Right ventricle myocardium superior (tissue), 1 donor: ENCODE measurements at places on chromosomes 2 and 18. TPM values are rescaled to one million over a fixed set of nuclear protein-coding genes. Genes with fewer than 3 reads are reported as not detected.
A peak's percentile ranks its signal among the peaks of the same experiment; 100 is the strongest.

Gene SERPINB10
- total RNA-seq = not detected

Gene SCRN3
- total RNA-seq = 41.2 TPM

Gene CXCR2
- 0.89 TPM for total RNA-seq

Gene TCF7L1
- 9.3 TPM for total RNA-seq

Gene GKN2
- total RNA-seq = not detected

Gene RASGRP3
- total RNA-seq = 53.1 TPM

GRCh38 chr2:165911231-165911630 is 42.3 kb downstream of the TTC21B start:
- DNase-seq = no peak

- no peak for DNase-seq
Observed at GRCh38 chr2:25473131-25473530, 131.4 kb upstream of the DNMT3A start.

- no peak for DNase-seq
Observed at GRCh38 chr2:45616658-45617411, 5.8 kb upstream of the SRBD1 start.

GRCh38 chr2:102708847-102709559 is 52.8 kb upstream of the TMEM182 start:
- no peak for DNase-seq

DNA sequence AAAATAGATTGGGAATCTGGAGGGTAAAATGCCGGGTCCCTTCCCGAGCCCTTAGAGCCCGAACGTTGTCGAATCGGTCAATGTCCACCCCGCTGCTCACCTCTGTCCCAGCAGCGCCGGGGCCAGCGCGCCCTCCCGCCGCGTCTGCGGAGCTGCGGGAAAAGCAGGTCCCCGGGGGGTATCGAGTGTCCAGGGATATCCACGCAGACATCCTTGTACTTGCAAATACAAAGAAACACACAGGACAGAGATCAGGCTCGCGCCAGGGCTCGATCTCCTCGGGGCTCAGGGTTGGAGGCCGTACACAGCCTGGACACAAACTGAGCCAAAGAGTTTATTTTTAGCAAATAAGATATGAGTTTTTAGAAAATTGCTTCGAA is 2.3 kb upstream of the GATA6 start:
- DNase-seq = peak; percentile 59

DNA sequence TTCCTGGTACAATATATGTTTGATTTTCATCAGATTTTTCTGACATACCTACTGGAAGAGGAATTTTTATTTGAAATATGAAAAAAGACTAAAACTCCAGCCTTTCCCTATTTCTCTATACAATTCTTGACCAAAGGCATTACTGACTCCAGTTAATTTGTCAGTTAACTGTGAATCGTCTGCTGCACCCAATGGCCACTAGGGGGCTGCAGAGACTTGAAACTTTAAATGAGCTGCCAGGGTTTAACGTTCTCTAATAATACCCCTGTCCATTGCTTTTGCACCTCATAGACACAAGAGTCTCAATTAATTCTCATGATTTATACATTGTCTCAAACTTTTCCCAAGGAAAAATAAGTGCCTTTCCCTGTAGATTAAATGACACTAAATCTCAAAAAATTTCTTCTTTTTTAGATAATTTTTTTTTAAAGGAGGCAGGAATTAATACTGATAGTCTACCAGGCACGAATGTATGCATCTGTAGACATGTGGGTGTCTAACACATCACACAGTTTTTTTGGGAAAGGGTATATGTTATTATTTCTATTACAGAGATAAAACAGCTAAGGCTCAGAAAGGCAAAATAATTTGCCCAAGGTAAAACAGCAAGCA is 1.8 kb upstream of the ALK start:
- peak; percentile 66 for DNase-seq

- no peak for DNase-seq
Observed at GRCh38 chr18:65811307-65811706, 60.5 kb downstream of the CDH7 start.

DNA sequence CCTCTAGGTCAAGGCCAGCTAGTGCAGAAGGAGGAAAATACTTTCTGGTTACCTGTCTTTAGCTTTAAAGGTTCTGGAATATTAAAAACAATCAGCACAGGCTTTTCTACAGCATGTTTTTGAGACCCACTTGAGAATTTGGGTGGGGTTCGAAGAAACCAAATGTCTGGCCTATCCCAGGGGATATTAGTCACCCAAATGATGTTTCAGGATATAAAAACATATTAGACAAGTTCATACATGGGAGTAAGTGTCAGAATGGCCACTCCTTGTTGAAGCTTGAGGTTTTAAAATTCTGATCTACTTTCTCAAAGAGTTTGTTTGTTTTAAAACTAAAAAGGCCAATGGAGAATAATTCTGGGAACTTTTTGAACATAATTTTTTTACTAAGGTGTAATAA is 158.6 kb upstream of the DLX2 start:
- no peak for DNase-seq

GRCh38 chr2:43078781-43079755 is 147.3 kb downstream of the ZFP36L2 start:
- DNase-seq = no peak

DNA sequence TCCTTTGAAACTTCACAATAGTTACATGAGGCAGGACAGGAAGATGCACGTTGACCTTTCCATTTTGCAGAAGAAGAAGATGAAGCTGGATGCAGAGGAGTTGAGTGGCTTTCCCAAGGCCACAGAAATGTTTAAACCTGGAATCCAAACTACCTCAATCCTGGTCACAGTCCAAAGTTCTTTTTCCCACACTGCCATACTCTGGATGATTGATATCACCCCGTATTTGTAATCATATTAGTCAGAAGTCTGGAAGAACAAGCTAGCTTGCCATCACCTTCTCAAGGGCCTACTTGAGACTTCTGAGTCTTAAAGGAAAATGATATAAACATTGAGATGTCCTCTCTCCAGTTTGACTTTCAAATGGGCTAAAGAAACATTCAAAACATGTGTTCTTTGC is 190.1 kb downstream of the LNPK start:
- DNase-seq = no peak

GRCh38 chr2:177535958-177536504 is 143.5 kb downstream of the AGPS start:
- no peak for DNase-seq

DNA sequence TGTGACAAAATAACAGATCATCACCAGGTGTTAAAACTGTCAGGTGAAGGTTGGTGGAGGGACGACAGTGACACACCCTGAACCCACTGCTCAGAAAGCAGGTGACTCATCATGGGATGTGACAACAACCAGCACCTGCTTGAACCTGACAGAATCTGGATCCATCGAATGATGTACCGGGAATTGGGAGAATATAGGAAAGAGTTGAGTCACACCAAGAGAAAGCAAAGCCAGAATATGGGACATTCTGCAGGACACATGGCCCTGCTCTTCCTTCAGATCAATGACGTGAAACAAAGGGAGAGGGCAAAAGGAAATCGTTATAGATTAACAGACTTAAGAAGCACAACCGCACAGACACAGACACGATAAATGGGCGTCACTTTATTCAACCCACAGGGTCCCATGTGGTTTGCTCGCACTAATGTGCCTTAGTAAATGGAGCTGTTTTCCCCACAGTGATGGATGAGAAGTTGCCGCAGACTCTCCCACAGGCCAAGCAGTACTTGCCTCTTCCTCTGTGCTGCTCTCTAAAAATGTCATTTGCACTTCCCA is 100.1 kb downstream of the CRACDL start:
- no peak for DNase-seq

GRCh38 chr18:13546638-13547037 is 179.7 kb downstream of the FAM210A start:
- no peak for DNase-seq
